Neuronal stem cell (in vitro differentiated cells): ENCODE measurements at places on chromosomes 5 and 9.

GRCh38 chr9:25677301-25678146 is 720 bp downstream of the TUSC1 start:
- peak; percentile 30 for DNase-seq

- no peak for DNase-seq
Measured at GRCh38 chr5:24703934-24704333, 59.2 kb upstream of the CDH10 start.

DNA sequence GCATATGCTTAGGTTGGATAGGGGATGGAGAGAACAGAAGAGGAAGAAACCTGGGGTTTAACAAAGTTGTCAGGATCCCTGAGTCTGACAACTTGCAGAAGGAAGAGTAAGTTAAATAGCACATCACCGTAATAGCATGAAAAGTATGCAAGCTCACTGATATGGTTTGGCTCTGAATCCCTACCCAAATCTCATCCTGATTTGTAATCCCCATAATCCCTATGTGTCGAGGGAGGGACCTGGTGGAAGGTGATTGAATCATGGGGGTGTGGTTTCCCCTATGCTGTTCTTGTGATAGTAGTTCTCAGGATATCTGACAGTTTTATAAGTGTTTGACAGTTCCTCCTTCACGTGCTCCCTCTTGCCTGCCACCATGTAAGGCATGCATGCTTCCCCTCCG is 193.3 kb downstream of the PSAT1 start:
- no peak for DNase-seq

GRCh38 chr5:35163710-35164033 is 66.6 kb downstream of the PRLR start:
- DNase-seq: no peak

DNA sequence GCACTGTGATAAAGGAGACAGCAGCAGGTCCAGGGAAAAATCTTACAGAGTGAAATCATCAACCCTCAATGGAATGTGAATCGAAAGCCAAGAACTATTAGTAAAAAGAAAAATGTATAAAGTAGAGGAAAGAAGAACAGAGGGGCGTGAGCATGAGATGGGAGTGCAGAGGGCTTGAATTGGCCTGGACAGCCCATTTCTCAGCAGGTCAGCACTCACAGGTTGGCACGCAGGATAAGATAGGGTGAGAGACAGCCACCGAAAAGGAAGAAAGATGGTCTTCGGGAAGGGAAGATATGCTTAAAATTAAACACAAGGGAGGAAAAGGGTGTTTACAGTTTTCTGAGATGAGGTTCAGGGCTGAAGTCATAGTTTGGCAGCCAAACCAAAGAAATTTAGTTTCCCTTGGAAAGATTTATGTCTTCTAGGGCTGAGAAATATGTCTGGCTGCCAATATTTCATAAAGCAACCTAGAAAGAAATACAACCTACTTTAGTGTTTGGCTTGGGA is 524.7 kb downstream of the SPATA31D1 start:
- DNase-seq: no peak

GRCh38 chr9:129236441-129237145 is 58.5 kb upstream of the IER5L start:
- DNase-seq: no peak

DNA sequence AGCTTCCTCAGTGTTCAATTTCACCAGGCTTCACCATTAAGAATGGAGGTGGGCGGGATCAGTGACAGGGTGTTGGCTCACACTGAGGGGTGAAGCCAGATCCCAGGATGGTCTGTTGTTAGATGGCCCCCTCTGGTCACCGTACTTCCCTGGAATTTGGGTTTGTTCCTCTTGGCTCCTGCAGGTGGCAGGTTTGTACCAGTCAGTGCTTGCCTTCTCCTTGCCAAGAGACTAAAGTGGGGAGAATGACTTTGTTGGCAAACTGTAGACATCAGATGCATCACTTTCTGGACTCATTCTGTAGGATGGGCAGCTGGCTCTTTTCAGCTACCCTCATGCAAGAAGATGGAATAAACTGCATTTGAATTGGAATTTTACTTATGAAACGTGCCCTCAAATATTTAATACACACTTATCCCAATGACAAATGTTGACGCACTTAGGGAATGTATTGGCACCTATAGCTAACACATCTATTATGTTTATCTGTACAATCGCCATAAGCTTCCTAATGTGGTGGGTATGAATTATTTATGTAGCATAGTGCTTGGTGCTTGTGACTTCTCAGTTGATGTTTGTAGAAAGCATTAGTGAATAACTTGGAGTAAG is 31.4 kb upstream of the ANKRD55 start:
- DNase-seq: peak; percentile 48

- DNase-seq: no peak
Measured at GRCh38 chr5:112668016-112668415, 69.7 kb upstream of the APC start.

DNA sequence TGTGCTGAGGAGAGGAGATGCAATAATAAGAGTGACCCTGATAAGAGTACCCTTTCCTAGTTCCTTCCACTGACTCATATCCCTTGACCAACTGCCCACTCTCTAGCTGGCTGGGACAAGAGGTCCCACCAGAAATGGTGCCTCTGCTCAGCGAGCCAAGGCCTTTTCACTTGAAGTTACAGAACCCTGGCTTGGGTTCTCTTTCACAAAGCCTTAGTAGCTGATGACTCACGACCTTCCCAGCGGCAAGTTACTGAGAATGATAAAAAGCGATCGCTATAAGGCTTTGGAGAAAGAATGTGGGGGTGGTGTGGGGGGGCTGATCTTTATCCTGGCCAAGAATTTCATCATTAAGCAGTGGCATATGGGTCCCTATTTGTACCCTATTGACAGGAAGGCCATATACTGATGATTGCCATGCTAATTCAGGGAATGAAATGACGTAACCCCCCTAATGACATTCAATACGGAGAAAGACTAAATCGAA is 90.3 kb downstream of the FBXO38 start:
- DNase-seq: no peak

DNA sequence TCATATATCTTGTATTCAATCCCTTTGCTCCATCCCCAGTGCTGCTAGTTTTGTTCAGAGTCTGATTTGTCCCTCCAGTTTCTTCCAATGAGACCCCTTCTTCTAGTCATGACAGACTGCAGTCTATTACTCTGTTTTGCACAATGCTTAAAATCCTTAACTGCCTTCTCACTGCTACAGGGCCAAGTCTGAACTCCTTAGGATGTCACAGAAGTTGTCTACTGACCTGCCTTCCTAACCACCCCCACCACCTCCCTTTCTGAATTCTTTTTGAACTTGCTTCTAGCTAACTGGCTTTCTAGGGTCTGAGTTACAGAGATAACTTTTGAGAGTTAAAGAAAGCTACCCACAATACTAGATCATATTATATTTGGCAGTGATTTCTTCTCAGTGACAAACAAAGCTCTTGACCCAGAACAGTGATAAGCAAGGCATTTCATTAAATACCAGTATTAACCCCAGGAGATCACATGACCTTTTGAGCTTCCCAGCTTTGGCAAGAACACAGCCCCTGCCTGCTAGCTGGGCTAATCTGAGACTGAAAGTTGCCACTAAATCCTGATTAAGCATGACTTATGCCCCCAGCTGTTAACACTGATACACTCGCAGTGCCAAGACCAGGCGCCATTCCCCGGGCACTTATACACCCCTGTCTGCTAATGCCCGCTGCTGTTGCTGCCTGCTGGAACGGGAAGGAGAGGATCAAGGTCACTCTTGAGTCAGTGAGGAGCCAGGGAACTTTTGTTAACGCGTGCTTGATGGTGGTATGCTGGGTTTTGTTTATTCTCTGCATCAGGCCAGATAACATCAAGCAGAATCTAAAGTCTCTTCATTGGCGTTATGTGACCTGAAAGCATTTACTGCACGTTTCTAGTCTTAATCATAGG is 36.4 kb upstream of the ADAMTSL1 start:
- no peak for DNase-seq

DNA sequence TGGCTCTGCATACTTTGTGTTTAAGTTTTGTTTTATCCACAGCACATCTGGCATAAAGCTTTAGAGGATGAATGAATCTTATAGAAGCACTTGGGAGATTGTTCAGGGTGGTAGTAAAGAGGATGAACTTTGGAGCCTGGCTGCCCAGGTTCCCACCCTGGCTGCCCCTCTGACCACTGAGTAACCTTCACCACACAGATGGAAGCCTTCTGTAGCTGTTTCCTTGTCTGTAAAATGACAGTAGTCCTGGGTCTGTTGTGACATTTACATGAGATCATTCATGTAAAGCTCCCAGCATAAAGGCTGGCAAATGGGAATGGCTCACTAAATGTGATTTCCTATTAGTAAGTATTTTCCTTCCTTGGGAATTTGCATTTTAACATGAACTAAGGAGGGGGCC is 85.7 kb upstream of the FAM169A start:
- no peak for DNase-seq

GRCh38 chr9:35962126-35962906 is 4.4 kb upstream of the OR2S2 start:
- no peak for DNase-seq
